ENCODE measurements at places on chromosomes 1 and 21.

- DNase-seq: no peak
Observed at GRCh38 chr21:38958940-38959691, 153.4 kb downstream of the ETS2 start.

- no peak for DNase-seq
Observed at GRCh38 chr21:43864962-43865539, at the start of gene AGPAT3. Gene AGPAT3, plus strand, starts transcription at chr21:43865223. Its CDS starts 94,459 bp downstream, at chr21:43959682.

DNA sequence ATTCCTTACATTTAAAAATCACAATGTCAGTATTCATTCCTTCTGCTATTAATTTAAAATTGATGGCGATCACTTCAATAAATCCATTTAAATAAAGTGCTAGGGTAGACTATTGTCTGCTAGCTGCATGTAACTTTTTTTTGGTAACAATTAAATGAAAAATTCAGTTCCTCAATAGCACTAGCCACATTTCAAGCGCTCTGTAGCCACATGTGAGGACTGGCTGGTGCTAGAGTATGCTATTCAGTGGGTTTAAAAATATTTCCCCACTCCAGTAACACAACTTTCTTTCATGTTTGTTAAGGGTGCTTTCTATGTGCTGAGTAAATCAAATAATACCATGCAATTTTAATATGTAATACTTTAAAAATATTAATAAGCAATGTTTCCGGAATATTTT lies 108.2 kb downstream of the LTN1 start:
- no peak for DNase-seq

DNA sequence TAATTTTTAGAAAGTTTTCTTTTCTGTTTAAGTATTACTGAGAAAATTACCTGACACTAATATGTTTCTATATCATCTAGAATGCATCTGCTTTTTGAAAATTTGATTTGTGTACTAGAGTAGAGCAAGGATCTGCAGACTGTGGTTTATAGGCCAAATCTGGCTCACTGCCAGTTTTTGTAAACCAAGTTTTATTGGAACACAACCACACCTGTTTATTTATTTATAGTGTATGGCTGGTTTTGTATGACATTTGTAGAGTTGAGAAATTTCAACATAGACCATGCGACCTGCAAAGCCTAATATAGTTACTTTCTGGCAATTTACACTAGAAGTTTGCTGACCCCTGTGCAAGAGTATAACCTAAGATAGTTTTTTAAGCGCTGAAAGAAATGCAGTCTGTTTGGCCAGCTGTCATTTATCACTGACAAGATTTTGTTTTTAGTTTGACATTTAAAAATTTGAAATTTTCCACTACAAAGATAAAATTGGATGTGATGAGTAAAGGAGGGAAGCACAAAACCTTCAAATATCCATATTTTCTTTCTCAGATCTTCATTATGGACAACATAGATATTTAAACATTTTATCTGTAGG lies 36.1 kb upstream of the CACYBP start:
- peak; percentile 31 for DNase-seq

DNA sequence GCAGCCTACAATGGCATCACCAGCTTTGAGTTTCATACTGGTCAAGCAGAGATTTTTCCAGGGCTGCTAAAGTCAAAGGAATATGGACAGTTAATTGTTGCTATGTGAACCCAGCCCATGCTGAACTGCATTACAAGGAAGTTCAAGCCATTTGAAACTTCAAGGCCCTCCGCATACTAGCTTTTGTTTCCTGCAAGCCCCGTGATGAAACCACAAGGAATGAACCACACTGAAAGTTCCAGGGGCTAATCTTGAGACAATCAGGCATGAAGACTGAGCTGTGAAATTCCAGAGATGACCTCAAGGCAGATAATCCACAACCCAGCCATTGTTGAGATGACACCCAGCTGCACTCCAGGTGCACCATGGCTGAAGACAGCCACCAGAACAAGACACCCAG lies 180.8 kb downstream of the C1orf21 start:
- no peak for DNase-seq

DNA sequence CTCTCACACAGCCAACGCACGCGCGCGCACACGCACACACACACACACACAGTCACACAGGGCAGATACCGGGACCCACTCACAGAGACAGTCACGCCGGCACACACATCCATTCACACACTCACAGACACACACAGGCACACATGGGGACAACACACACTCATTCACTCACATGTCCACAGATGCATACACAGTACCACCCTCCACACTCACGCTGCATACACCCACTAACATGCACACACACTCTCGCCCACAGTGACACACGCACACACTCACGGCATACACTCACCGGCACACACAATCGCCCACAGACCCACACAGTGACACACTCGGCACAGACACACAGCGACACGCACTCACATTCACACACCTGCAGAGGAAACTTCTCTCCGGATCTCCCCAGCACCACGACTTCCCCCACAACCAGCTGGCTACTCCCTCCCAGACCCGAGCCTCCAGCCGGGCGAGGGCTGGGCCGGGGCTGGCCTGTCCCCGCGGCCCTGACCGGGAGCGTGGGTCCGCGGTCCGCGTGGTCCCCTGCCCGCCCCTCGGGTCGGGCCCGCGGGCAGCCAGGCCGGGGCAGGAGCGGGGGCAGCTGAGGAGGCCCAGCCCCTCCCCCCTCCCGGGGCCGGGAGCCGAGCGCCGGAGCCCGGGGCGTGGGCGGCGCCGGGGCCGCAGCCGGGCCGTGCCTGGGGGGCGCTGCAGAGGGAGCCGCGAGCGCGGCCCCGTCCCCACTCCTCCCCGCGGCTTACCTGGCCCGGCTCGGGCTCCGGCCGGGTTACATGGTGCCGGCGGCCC lies 552 bp downstream of the DLGAP3 start:
- DNase-seq: no peak

- no peak for DNase-seq
Observed at GRCh38 chr1:156839426-156840109, 19.3 kb downstream of the INSRR start.

DNA sequence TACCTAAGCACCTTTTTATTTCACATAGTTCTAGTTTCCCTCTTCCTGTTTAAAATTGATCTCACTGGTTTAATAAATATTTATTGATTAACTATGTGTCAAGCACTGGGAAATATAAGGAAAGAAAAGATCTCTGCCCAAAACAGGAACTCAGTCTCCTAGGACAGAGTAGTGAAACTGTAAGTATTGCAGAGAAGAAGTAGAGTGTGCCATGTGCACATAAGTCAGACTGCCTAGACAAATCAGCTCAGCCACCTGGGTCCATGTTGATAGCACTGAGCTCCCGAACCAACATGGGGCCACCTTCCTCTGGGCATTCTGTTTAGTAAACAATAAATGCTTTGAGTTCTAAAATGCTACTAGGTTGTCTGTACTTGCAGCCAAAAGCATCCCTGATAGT lies 9.8 kb upstream of the SSX2IP start:
- no peak for DNase-seq

DNA sequence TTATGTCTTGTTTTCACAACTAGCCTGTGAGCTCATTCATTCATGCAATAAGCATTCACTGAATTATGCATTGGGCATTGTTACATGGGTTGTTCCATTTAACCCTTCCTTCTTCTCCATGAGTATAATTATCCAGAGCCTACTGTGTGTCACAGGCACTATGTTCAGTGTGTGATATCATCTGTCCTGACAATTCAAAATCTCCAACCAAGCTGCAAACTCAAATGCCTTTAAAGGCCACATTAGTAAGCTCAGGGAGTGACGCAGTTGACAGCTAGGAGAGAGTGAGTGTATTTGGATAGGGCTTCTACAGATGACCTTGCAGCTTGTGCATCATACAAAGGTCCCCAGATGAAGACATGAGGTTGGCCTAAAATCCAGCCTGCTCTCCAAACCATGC lies 289.5 kb downstream of the OMA1 start:
- no peak for DNase-seq

DNA sequence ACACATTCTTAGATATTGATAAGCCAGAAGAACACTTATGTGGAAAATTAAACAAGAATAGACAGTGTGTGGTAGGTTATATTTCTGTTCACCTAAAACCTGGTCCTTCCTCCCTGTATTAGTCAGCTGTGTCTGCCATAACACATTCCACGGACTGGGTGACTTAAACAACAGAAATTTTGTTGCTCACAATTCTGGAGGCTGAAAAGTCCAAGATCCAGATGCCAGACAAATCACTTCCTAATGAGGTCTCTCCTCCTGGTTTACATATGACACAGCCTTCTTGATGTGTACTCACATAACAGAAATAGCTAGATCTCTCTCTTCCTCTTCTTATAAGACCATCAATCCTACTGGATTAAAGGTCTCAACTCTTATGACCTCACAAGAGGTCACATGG lies 25.7 kb downstream of the JMJD4 start:
- no peak for DNase-seq

GRCh38 chr1:16969057-16969611 lies 11.3 kb downstream of the MFAP2 start:
- DNase-seq: no peak

DNA sequence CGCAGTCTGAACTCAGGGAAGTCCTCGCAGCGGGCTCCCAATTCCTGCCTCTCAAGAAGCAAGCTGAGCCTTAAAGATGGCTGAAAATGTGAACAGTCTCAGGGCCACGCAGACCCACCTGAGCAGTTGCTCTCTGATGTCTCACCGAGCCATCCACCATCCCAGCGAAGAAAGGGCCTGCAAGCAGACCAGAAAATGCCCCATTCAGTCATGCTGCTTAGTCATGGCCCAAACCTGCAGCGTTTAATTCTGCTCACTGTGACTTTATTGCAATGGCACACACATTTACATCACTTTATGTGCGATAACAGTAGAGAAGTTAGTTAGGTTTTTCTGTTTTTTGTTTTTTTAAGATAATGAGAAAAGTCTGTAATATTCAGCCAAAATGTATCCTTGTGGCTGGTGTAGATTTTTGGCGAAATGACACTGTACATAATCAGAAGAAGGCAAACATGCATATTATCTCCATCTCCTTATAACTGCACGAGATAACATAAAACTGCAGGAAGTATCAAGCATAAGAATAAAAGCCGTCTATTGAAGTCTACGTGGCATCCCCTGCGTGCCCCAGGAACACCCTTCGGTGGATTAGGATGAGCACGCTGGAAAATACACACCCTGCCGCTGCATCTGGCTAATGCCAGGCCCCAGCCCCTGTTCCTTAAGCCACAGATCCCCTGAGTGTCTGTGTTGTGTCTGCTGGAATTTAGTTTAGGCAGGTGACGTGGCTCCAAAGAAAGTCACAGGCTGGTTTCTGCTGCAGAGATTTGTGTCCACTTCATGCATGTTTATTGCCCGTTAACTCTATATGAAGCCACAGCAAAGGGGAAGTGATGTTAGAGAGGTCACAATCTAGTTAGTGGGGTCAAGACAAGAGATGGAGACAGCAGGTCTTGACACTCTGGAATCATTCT lies 119.8 kb upstream of the IRF2BP2 start:
- DNase-seq: no peak

DNA sequence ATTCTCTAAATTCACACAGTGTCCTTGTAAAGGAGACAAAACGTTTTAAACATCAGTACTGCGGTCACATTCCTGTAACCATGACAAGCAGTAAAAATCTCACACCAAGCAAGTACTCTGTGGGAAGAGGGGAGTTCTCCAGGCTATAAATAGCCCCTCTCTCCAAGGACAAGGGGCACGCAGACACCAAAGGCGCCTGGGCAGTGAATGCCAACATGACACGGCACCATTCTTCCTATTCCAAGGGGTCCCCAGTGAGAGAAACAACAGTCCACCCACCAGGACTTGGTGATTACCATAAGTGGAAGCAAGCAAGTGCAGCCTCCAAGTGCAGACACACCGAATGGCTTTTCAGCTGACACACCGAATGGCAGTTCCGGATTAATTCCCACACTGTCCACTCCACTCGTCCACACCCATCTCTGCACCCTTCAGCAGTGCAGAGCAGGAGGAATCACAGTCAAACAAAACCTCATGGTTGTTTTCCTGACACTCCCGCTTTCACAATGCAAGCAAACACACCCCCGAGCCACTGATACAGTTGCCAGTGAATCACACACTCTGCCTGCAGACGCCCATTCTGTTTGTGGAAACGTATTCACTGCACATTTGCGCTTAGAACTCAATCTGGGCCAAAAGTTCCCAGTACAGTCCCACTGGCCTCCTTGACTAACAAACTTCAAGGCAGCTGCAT lies 1.8 kb downstream of the PTTG1IP start:
- DNase-seq: no peak

DNA sequence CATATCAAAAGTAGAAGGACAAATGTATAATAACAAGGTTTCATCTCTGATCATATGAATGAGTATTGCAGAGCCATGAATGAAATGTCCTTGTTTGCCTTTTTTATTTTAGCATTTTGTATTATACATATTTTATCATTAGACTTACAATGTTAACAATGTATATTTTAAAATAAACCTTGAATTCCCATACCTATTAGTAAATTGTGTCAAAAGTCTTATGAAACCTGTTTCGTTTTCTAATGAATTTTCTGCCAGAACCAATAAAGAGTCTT lies 646 bp downstream of the DNAJB4 start:
- no peak for DNase-seq

GRCh38 chr21:27339902-27340301 lies 373.0 kb upstream of the ADAMTS5 start:
- DNase-seq: no peak
